ENCODE measurements at places on chromosomes 3 and 15.

GRCh38 chr3:115085197-115085865 is 61.8 kb downstream of the ZBTB20 start:
- DNase-seq, result no peak

DNA sequence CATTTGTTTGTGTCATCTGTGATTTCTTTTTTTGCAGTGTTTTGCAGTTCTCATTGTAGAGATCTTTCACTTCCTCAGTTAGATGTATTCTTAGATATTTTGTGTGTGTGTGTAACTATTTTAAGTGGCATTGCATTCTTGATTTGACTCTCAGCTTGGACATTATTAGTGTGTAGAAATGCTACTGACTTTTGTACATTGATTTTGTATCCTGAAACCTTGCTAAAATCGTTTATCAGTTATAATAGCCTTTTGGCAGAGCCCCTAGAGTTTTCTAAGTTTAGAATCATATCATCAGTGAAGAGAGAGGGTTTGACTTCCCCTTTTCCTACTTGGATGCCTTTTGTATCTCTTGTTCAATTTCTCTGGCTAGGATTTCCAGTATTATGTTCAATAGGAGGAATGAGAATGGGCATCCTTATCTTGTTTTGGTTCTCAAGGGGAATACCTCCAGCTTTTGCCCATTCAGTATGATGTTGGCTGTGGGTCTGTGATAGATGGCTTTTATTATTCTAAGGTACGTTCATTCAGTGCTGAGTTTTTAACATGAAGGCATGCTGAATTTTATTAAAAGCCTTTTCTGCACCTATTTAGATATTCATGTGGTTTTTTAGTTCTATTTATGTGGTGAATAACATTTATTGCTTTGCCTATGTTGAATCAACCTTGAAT is 211.7 kb downstream of the MBNL1 start:
- no peak for DNase-seq

DNA sequence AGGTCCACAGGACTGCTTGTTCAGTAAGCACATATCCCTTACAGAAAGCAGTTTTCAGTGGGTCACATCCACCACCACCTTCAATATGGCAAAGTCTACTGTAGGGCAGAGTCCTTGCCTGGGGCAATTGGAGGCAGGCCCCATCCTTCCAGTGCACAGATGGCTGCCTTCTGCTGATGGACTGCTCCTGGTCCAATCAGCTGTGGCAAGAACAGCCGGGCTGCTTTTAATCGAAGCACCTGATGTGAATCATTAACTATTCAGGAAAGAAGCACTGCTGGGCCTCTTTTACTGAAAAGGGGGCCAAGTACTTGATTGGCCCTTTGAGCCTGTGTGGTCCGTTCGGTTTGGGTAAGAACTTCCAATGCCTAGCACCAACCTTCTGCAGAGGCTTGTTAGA is 24.4 kb downstream of the LARS2 start:
- DNase-seq, result no peak

DNA sequence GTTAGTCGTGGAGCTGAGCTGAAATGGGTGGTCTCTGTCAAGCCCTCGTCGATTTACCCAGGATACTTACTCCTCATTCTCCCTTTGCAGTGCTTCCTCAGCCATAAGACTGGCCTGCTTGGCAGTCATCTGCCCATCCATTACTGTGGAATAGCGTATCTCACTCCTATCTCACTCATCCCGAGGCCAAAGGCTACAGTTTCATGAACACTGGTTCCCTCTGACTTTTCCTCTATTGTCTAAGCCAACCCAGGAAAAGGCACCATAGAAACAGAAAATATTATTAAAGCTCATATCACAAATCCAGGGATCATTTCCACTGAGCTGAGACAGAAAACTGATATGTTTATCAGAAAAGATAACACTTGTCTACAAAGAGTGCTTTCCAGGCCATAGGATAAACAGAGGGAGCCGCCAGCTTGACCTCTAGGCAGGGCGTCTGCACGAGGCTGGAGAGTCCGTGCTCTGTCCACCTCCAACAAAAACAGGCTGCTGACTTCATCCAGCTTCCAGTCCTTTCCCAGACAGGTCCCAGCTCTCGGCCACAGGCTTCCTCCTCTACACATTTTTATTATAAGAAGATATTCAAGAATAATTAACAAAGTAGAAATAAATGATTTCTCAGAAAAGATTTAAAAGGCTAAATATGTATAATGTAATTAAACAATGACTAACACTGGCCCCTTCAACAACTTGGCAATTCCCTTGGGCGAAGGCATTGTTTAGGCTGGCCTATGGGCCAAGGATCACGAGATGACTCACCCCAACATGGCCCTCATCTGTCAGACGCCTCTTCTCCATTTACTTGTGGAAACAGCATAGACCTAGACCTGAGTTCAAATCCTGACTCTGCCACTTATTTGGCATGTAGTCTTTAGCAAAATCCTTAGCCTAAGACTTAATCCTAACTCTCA is 27.4 kb upstream of the BOC start:
- DNase-seq, result no peak

DNA sequence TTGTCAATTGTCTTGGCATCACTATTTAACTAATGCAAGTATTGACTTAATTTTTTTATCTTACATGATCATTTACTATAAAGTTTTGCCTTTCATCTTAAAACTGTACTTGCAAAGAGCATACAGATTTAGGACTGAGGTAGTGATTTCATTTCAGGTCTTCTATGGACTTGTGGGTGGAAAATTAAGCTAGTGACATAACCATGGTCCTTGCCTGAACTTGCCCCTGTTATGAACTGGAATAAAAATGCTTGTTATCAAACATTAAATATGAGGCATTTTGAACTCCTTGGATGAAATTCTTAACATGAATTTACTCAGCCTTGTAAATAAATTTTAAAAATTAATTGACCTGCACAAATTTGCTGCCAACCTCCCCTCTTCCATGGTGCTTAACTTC is 712.0 kb downstream of the NAALADL2 start:
- no peak for DNase-seq

GRCh38 chr15:76169018-76169417 is 109.2 kb downstream of the TMEM266 start:
- no peak for DNase-seq

GRCh38 chr3:138881233-138881632 is 46.5 kb upstream of the PIK3CB start:
- no peak for DNase-seq

- DNase-seq, result no peak
Observed at GRCh38 chr15:52709187-52709981, 30.2 kb upstream of the ATOSA start.

- DNase-seq, result no peak
Observed at GRCh38 chr3:4831580-4831950, 147.7 kb upstream of the BHLHE40 start.

GRCh38 chr3:31515486-31516284 is 17.0 kb upstream of the STT3B start:
- no peak for DNase-seq

GRCh38 chr3:197801891-197802778 is 11.1 kb downstream of the LRCH3 start:
- no peak for DNase-seq

DNA sequence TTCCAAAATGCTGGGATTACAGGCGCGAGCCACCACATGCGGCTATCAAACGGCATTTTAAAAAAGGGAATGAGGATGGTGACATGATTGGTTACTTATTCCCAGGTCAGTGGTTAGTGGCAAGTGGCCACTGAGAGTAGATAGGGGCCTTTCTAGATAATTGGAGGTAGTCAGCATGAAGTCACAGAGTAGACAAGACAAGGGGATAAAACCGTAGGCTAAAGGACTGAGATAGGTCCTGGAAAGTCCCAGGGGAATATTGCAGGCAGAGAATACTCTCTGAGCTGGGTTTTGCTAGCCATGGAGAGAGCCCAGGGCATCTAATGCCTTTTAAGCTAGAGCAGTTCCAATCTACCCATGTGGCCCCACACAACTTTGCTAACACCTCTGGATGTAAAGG is 52.2 kb downstream of the KCNAB1 start:
- no peak for DNase-seq

- DNase-seq, result no peak
Observed at GRCh38 chr3:37435572-37435971, 261.2 kb upstream of the LRRFIP2 start.

DNA sequence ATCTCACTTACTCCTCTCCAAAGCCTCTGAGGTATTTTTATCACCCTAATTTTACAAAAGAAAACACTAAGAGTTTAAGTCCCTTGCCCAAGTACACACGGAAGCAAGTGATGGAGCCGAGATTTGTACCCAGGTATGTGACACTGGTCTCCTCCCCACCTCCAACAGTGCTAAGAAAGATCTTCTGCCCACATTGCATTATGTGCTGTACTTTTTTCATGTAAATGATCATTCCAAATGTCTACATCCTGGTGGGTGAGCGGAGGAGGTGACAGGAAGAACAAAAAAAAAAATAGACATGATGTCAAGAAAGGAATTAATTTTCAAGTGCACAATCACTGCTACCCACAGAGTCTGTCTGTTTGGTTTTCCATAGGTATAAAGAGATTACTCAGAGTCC is 694.1 kb downstream of the FHIT start:
- DNase-seq, result no peak

- no peak for DNase-seq
Observed at GRCh38 chr15:34214135-34214534, 4.2 kb upstream of the KATNBL1 start.

GRCh38 chr3:65945480-65945879 is 93.2 kb downstream of the MAGI1 start:
- no peak for DNase-seq

DNA sequence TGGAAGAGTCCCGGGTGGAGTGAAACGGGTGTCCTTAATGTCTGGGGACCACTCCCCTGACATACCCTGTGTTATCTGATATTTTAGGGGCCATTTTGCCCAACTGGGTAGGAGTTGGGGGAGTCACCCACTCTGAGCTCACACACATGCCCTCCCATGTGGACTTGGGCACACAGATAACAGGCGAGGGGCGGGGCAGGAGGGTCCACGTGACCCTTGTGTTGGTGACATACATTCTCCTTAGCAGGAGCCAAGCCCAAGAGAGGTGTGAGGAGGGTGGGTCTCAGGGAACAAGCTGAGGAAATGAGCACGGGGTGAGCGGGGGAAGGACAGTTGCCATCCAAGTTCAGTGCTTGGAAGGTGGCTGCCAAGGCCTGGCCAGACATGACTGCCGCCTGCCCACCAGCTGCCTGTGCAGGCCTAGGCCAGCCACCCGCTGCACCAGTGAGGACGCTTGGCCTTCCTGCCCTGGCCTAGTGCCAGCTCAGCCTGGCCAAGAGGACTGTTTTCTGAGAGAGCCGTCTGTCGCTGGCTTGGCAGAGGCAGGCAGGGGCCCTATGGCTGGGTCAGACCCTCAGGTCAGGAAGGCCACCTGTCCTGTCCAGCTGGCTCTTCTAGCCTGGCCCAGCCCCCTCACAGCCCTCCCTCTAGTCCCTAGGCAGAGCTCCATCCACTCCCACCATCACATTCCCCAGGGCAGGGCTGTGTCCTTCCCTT is 31.3 kb upstream of the TMEM115 start:
- DNase-seq, result no peak

DNA sequence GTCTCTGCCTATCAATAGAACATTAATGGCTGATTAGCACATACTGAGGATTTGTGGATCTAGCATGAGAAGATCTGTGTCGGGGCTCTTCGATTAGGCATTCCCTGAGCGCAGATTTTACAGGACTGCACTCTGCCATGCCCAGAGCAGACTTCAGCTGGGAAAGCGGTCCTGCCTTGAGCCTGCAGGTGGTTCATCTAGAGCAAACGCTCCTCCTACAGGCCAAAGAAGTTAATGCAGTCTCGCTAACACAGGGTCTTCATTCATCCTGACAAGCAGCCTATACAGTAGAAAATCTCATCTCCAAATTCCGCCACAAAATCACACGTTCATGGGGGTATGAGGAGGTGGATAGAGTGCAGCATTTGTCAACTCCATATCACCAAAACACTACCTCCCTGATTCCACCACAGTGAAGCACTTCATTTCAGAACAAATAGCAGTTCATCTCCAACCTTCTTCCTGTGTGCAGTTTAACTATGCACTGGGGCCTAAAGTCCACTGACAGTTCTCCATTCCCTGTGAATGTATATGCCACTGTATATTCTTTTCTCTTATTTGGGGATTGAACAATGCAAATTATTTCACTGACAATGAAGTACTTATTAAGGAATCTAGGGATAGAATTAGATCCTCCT is 405.8 kb downstream of the IGSF11 start:
- DNase-seq, result no peak

DNA sequence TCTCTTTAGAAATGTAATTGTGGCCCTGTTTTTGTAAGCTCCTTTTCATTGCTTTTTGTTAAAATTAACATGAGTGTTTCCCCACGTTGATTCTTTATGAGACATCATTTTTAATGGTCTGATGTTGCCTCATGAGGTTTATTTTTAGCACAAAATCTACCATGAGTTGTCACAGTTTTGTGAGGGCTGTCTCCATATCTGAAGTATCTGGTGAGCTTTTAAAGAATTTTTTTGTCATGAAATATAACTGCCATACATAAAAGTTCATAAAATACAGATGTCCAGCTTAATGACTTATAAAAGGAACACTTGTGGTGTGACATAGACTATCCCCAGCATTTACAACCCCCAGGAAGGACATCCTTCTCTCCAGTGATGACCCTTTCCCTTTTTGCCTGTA is 34.3 kb upstream of the CEMIP start:
- DNase-seq, result no peak
